ELR (cell line): ENCODE measurements at places on chromosomes 5 and 9.

GRCh38 chr9:106772523-106773290, 90.3 kb upstream of the ZNF462 start:
- DNase-seq, result peak; percentile 14

DNA sequence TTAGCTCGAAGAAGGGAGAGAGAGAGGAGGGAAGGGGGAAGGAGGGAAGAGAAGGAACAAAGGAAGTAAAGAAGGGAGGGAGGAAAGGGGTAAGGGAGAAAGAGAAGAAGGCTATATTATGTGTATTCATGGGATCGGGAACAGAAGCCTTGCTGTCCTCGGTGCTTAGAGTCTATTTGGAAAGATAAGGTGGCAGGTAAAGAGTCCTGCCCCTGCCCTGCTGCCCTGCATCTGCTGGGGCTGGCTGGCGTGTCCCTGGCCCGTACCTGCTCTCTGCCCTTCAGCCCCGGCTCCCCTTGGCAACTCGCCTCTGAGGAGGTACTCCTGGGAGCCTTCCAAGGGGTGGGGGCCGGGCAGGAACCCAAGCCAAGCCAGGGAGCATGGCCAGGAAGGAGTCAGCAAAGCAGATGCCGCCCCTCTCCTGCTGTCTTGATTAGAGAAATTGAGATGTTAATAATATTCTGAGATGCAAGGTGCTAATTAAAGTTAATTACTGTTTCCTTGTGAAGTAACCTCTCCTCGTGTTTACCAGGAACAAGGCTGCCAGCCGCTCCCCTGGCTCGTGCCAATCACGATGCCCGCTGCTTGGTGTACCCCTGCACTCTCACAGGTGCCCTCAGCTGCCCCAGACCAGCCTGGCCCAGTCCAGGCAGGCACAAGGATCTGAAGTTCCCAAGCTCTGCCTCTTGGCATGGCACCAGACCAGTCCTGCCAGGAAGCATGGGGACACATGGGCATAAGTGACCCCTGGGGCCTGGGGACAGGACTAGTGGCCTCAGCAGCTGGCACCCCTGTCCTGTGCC, 36.6 kb downstream of the PCDH1 start:
- DNase-seq, result no peak

- no peak for DNase-seq
These were observed at the start of gene CTXN3 for GRCh38 chr5:127649018-127649439. Gene CTXN3 (plus strand): TSS chr5:127649082. CDS start chr5:127657522, 8,440 bp downstream.

DNA sequence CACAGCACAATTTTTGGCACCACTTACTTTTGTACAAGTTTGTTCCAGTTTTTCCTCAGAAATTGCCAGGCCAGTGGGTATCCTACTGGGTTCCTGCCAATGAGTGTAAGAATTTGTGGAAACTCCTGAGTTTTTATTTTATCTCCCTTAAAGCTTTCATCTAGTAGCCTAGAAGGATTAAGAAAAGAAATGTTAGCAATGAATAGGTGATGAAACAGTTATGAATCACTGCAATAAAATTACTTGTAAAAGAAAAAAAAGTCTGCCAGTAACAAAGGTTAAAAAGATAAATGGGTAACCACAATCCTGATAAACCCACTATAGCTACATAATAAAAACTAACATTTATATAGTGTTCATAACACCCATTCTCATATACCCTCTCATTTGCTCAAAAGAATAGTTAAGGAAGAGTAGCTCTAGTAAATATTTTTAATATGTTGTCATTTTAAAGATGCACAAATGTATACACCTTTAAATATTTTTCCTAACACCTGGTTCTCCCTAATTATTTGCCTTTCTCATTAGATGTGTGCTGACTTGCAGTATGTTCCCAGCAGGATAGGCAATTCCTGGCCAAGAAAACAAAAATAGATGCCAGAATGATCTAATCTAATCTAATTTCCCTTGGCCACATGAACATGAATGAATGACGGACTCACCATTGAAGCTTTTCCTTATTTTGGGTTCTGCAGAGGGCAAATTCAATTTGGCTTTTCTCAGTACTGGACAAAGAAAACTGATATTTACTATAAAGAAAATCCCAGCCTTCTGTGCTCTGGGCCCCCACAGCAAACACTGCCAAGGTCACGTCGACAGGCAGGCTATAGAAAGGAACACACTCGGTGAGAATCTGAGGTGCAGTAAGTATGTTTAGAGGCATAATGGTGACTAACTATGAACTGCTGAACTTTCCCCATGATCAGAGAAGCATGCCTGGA, 26.4 kb downstream of the ERAP1 start:
- peak; percentile 66 for DNase-seq

DNA sequence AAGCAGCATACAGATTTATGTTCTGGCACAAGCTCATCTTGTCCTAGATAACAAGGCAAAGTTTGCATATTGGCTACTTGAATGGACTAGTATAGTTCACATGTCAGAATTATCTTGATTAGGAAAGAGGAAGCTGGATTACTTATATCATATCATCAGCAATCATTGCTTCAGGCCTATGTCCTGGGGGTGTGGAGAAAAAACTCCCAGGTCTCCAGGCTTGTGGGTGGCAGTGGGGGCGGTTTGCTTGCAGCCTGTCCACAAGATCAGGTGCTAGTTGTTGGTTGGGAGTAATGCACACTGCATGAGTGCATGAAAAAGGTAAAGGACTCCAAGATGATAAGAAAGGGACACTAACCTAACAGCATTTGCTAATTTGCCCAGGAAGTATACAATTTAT, 326.4 kb upstream of the PDE4D start:
- no peak for DNase-seq

GRCh38 chr9:115296831-115297565, 179.0 kb upstream of the TNC start:
- peak; percentile 34 for DNase-seq

DNA sequence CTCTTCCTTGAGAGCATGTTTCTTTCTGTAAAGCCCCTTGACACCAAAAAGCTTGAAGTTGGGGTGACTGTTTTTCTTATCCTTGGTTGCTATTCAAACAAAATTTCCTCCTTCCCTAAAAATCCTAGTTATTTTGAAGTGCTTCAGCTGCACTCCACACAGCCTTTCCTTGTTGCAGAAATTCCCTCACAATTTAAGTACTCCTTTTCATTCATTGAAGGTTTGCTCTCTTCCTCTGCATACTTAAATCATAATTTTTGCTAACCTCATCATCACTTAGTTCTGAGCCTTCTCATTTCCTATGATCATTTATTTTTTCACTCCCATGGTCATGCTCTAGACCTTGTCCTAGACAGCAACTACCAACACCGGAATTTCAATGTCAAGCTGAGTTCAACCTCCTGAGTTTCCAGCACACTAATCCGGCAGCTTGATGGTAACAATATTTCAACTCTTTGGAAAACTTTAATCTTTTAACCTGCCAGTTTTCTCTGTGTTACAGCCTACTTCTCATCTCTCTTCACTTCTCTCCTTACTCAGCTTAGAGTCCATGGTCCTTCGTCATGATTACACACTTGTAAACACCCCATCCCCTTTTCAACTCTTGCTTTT, 78.7 kb upstream of the ACTBL2 start:
- DNase-seq, result no peak

DNA sequence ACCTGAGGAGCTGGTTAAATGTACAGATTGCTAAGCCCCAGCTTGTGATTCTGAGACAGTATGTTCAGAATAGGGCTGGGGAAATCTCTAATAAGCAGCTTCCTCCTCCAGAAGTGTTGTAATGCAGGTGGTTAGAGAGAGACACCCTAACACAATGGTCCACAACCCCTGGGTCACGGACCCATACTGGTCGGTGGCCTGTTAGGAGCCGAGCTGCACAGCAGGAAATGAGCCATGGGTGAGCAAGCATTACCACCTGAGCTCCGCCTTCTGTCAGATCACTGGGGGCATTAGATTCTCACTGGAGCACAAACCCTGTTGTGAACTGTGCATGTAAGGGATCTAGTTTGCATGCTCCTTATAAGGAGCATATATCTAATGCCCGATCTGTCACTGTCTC, 61.8 kb downstream of the SLC36A1 start:
- peak; percentile 60 for DNase-seq

DNA sequence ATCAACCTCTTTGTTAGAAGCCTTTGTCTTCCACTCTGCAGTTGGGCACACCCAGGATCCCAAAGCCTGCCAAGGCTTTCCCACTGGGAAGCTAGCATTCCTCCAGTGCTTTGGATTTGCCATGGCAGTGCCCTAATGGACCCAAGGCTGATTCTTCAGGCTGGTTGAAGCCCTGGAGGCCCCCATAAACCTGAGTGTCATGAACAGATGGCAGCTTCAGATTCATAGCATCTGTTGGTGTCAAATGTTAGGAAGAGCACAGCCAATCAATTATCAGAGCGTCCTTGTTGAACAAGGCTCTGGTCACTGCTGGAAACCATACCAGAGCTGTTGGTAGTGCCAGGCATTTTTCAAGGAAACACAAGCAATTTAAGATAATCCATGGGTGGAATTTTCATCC, 241.1 kb upstream of the KLF4 start:
- no peak for DNase-seq
